ENCODE measurements at places on chromosomes 2 and 18.

GRCh38 chr2:133817680-133818566 lies 249.7 kb upstream of the NCKAP5 start:
- no peak for DNase-seq

- no peak for DNase-seq
Observed at GRCh38 chr2:12618576-12618975, 98.2 kb upstream of the TRIB2 start.

DNA sequence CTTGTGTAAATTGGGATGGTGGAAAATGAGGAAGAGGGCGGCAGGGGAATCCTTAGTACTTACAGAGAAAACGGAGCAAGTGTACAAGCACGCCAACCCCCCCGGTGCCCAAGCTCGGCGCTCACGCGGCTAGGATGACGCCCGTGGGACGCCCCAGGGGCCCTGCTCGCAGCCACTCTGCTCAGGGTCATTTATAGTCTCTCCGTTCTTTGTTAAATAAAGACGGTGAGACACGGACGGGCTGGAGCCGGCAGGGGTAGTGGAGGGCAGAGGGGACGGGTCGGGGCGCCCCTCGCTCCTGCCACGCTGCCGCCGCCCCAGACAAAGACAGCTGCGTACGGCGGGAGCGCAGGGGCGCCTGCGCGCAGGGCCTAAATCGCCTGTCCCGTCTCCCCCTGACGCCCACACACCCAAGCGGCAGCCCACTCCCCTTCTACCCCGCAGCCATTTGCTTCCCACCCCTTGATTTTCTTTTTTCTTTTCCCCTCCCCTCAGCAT lies 37.8 kb downstream of the PCBP1 start:
- peak; percentile 87 for DNase-seq

DNA sequence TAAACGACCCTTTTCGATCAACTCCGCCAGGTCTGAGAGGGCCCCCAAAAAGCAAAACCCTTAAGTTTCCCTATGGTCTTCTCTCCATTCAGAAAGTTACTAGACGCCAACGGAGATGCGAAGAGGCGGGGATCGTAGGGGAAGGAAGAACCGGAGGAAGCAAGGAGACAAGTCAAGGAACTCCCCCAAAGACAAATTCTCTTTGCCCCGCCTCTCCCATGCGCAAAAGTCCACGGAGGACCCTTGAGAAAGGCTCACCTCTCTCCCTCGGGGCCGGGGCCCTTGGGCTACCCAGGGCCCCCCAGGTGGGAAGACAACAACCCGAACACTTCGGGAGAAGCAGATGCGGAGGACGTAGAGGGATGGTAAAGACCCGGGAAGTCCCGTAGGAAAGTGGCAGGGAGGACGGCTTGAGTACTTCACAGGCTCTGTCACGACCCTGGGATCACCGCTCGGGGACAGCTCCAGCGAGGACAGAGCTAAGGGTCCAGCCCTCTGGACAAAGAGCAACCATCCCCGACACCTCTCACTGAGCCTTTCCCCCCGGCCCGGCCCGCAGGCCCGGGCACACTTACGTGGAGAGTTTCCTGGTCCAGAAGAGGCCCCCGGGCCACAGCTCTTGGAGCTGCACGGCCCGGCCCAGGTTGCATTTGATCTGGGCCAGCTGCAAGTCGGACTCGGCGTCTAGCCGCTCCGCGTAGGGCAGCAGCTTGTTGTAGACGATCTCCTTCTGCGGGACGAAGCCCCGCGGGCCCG lies 647 bp downstream of the PSME4 start:
- DNase-seq: no peak

DNA sequence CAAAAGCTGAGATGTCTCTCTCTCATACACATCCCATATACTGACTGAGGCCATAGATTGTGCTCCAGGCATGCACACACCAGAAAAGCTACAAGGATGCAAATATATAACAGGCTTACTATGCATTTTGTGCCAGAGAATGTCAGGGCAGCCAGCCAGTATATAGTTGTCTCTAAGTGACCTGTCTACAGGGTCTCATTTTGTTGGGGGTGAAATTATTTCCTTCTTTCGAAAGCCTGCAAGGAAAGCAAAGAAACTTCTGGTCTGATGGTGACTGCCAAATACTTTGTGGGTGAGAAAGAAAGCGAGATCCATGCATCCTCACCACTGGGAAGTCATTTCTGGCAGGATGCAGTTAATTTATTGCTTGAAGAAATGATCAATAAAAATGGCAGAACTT lies 70.2 kb downstream of the CDCA7 start:
- DNase-seq: no peak

GRCh38 chr2:176129813-176130146 lies 275 bp downstream of the HOXD8 start:
- no peak for DNase-seq

- no peak for DNase-seq
Observed at GRCh38 chr2:177178797-177179196, 33.8 kb upstream of the HNRNPA3 start.

DNA sequence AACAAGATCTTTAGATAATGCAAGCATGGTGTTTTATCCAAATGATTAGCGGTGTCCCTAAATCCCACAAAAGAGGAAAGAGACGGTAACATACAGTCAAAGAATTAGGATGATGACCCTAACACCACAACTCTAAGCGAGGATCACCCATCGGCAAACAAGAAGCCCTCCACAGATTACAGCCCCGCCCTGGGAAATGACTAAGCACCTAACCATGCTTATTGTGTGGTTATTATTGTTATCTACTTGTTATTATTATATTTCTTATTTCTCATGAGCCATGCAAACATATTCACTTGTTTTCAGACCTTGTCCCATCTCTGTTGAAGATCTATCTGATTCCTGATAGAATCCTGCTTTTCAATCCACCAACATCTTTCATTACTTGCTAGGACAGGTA lies 651.3 kb downstream of the NYAP2 start:
- DNase-seq: no peak

GRCh38 chr2:73290049-73290839 lies 3.1 kb downstream of the EGR4 start:
- no peak for DNase-seq

- DNase-seq: no peak
Observed at GRCh38 chr18:37762076-37762621, 196.6 kb upstream of the CELF4 start.

DNA sequence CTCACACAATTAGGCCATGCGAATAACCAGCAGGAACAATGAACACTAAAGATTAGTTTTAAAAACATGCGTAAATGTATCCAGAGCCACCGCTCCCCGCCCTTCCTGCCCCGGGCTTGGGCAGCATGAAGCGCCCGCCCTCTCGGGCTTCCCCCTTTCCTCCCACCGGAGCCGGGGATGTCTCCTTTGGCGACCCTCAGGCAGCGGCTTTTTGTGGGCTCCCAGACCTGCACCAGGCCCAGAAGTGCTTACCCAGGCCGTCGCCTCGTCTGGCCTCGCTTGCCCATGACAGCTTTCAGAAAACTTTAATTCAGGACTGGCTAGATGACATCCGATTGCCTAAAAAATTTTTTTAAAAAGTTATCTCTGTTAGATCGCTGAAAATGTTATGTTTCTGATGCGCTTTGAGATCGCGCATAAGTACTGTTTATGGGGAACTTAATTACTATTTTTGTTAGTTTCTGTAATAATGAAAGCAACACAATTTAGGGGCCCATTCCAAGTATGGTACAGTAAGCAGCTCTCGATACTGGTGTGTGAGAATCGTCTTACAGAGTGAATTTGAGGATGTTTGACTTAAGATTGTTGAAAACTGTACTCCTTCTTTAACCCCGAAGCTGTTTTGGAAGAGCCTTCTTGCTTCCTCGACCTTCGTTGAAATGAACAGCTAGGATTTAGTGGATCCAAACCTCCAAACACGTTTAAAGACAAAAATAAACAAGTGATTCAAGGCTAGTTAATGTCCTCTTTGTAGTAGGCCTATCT lies 1.1 kb downstream of the MAP3K20 start:
- DNase-seq: peak; percentile 76

Data from Right ventricle myocardium inferior (tissue), 1 donor.